ENCODE measurements at places on chromosomes 5 and 9. TPM values are rescaled to one million over a fixed set of nuclear protein-coding genes. Genes with fewer than 3 reads are reported as not detected.

DNA sequence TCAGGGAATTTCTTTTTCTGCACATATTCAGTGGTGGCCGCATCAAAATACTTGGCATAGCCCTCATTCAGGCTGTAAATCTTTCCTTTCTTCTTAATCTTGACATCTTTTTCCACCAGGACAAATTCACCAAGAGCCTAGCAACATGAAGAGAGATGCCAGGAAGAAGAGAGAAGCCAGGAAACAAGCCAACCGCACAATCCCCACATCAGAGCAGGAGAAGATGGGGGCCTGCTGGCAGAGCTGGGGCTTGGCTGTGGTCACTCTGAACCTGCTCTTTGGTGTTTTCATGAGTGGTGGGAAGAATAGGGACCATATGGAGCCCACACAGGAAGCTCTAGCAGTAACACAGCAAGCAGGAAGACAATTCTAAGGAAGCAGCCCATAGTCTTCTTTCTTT is 12.4 kb downstream of the PCAT7 start:
- H3K4me3 ChIP-seq, result no peak overlapping the region
- H3K36me3 ChIP-seq, result no peaks in the 10 kb centered on the region
- H3K27me3 ChIP-seq, result no peaks in the 10 kb centered on the region

- H3K27me3 ChIP-seq, result no peaks in the 10 kb centered on the region
- no peak for DNase-seq
- no peaks in the 10 kb centered on the region for H3K4me1 ChIP-seq
- H3K27ac ChIP-seq, result no peak overlapping the region
Measured at GRCh38 chr5:139210585-139210984, 12.4 kb upstream of the SIL1 start.

DNA sequence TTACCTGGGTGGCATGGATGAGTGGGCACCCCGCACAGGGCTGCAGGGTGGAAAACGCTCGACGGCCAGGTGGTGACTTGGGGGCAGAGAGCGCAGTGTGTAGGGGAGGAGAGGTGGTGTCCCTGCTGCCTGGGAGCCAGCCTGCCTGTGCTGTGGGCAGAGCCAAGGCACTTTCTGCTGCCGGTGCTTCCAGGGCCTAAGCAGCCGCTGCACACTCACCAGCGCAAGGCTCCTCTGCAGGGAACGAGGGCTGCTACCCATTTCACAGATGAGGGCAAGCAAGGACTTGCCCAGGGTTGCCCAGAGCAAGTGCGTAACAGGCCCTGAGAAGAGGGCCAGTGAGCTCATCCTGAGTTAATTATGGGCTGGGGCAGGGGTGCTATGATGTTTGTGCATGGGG is 62.5 kb downstream of the CRB2 start:
- no peak for DNase-seq
- H3K36me3 ChIP-seq, result peaks cover 20% of the 10 kb centered on the region
- H3K4me1 ChIP-seq, result no peaks in the 10 kb centered on the region
- no peaks in the 10 kb centered on the region for H3K27me3 ChIP-seq
- H3K27ac ChIP-seq, result no peak overlapping the region
- H3K4me3 ChIP-seq, result no peak overlapping the region

DNA sequence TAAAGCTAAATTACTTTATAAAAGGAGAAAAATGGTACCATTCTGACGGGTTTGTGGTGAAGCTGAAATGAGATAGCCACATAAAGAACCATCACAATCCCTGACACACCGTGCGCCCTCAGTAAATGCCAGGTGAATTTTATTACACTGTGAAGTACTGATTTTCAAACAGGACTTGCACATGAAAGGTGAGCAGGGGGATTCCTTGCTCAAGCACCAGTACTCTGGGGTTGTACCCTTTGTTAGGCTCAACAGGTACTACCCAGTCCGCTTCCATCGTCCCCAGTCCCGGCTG is 419 bp upstream of the RABGAP1 start:
- DNase-seq, result no peak
- H3K4me1 ChIP-seq, result peaks cover 6% of the 10 kb centered on the region
- H3K4me3 ChIP-seq, result no peak overlapping the region
- H3K27me3 ChIP-seq, result no peaks in the 10 kb centered on the region
- H3K27ac ChIP-seq, result peak overlapping the region; percentile 90
- no peaks in the 10 kb centered on the region for H3K36me3 ChIP-seq

- no peak for DNase-seq
- H3K4me3 ChIP-seq, result no peak overlapping the region
- no peak overlapping the region for H3K27ac ChIP-seq
- H3K36me3 ChIP-seq, result no peaks in the 10 kb centered on the region
Measured at GRCh38 chr9:120177121-120177520, 402.8 kb downstream of the CDK5RAP2 start.

DNA sequence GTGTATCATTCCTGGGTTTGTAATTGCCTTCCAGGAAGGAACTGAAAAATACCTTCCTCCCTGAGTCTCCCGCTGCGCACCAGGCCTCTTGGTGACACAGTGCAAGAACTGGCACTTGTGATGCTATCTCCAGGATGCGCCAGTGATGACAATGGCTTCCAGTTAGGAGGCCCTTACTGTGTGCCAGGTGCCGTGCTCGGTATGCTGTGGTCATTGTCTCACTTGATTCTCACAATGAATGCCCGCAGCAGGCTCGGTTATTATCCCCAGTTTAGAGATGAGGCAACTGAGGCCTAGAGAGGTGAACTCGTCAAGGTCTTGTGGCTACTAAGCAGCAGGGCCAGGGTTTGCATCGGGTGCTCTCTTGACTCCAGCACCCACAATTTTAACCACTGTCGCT is 31.5 kb upstream of the SLC2A8 start:
- peaks cover 52% of the 10 kb centered on the region for H3K36me3 ChIP-seq
- H3K27ac ChIP-seq, result no peak overlapping the region

- H3K27me3 ChIP-seq, result no peaks in the 10 kb centered on the region
- H3K27ac ChIP-seq, result no peak overlapping the region
- no peaks in the 10 kb centered on the region for H3K36me3 ChIP-seq
Measured at GRCh38 chr9:99753436-99753835, 68.2 kb upstream of the NR4A3 start.

DNA sequence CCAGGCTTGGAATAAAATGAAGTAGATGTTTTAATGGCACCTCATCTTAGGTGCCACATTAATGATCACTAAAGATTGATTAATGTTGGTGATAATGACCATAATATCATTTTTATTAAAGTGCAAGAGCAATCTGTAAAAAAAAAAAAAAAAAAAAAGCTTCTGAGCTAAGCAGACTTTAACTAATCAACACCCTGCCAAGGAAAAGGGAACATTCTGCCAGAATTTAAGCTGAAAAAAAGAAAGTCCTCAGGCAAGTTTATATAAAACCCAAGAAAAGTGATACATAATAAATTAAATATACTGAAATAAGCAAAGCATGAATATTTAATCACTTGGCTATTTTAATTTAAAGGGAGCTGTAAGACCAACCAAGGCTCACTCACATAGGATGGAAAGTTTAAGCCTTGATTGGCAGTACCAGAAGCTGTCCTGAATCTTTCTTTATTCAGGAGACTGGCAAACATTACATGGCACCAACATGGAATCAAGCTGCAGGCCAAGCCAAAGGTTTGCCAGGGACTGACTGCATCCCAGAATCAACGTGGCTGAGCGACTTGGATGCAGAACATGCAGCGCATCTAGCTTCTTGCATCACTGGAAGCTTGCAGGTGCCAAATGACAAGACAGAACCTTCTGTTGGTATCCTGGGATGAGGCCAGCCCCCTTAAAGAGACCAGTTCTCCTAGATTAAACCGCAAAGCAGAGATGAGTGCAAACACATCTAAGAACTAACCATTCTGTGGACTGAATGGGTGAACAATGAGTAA is 413.6 kb downstream of the ENC1 start:
- no peak for DNase-seq
- no peaks in the 10 kb centered on the region for H3K36me3 ChIP-seq
- H3K4me1 ChIP-seq, result no peaks in the 10 kb centered on the region
- H3K27me3 ChIP-seq, result no peaks in the 10 kb centered on the region

- H3K27ac ChIP-seq, result peak overlapping the region; percentile 42
- no peak for DNase-seq
- no peaks in the 10 kb centered on the region for H3K27me3 ChIP-seq
- no peak overlapping the region for H3K4me3 ChIP-seq
Measured at GRCh38 chr9:7376833-7377232, 422.7 kb downstream of the DMAC1 start.

DNA sequence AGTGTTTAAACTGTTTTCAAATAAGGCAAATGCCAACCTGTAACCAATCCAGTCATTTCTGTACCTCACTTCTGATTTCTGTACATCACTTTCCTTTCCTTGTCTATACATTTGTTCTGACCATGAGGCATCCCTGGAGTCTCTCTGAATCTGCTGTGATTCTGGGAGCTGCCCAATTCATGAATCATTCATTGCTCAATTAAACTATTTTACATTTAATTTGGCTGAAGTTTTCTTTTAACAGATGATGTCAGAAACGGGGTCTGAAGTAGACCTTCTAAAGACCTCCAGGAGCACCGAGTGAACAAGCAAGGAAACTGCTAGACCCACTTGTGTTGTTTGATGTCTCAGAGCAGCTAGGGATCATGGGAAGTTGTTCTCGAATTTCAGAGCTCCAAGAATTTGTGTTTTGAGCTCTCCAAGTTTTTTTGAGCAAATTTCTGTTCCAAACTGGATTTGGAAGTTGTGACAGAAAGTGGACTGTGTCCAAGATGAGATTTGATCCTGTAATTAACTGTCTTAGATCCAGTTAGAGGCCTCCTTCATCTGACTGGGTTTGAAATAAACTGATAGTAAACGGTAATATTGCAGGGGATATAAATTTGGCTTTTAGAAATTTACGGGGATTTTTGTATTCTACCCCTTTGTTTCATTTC is 490.8 kb upstream of the ST8SIA4 start:
- no peak overlapping the region for H3K4me3 ChIP-seq
- no peaks in the 10 kb centered on the region for H3K27me3 ChIP-seq
- H3K4me1 ChIP-seq, result no peaks in the 10 kb centered on the region
- DNase-seq, result no peak
- no peak overlapping the region for H3K27ac ChIP-seq

DNA sequence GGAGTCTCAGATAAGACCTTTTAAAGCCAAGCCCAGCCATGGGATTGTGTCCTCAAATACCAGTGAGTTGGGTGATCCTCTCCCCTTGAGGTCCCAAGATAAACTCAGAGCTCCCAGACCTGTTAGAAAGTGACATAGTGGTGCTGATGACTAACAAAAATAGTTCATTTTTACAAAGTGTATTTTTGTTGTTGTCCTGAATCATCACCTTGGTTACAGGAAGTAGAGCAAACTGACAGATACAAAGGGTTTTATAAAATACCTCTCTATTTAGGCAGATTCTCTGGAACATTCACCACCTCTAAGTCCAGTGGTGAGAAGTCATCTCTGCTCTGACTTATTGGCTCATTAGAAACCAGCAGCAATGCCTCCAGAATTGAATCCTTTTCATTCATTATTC is 259.3 kb downstream of the CEMIP2 start:
- DNase-seq, result no peak
- no peaks in the 10 kb centered on the region for H3K27me3 ChIP-seq
- no peak overlapping the region for H3K27ac ChIP-seq
- no peak overlapping the region for H3K4me3 ChIP-seq

GRCh38 chr9:136700304-136700703 is 12.1 kb upstream of the DIPK1B start:
- H3K36me3 ChIP-seq, result no peaks in the 10 kb centered on the region
- no peak overlapping the region for H3K27ac ChIP-seq
- H3K4me3 ChIP-seq, result no peak overlapping the region
- H3K4me1 ChIP-seq, result no peaks in the 10 kb centered on the region

DNA sequence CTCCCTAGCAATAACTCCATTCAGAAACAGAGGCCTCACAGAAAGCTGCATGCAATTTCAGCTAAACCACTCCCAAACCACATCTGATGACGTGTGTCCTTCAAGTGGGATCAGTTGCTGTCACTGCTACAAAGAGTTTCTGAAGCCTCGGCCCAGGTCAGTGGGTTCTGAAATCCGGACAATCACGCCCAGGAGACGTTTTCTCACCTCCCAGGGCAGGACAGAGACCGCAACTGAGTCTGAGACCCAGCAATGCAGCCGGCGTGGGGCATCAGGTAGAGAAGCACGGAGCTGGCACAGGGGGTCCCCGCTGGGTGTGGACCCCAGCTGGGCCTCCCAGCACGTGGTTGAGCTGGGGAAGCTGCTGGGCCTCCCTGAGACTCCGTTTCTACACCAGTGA is 2.6 kb upstream of the UBE2QL1 start:
- no peaks in the 10 kb centered on the region for H3K36me3 ChIP-seq
- no peaks in the 10 kb centered on the region for H3K27me3 ChIP-seq
- no peak for DNase-seq
- H3K4me3 ChIP-seq, result no peak overlapping the region
- H3K27ac ChIP-seq, result no peak overlapping the region
- no peaks in the 10 kb centered on the region for H3K4me1 ChIP-seq

DNA sequence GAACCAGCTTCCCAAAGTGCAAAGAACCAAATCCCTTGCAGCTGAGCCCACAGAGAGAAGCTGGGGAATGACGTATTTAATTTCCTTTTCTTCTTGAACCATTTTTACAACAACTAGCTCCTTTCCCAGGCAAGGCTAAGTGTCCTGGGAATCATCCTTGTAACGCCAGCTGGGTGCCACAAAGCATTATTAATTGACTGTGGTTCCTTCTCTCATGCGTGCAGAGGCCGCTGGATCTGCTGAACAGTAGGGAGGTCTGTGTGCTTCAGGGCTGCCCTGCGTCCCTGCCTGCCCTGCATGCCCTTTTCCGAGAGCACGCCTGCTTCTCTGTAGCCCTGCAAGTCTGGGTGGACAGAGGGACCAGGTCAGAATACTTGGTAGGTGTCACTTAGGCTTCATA is 124.1 kb upstream of the OTULINL start:
- H3K4me1 ChIP-seq, result no peaks in the 10 kb centered on the region
- no peaks in the 10 kb centered on the region for H3K27me3 ChIP-seq
- H3K4me3 ChIP-seq, result no peak overlapping the region
- H3K36me3 ChIP-seq, result no peaks in the 10 kb centered on the region
- no peak overlapping the region for H3K27ac ChIP-seq

GRCh38 chr9:110814159-110814558 is 145.6 kb downstream of the MUSK start:
- H3K4me1 ChIP-seq, result no peaks in the 10 kb centered on the region
- no peaks in the 10 kb centered on the region for H3K36me3 ChIP-seq
- DNase-seq, result no peak

DNA sequence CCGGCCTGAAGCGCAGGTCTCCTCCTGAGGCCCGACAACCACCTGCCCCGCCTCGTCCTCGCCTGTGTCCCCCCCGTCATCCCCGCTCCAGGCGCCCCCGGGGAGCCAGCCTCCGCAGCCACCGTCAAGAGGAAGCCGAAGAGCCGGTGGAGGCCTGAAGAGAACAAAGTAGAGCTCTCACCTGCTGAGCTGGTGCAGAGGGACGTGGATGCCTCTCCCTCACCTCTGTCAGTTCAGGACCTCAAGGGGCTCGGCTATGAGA is 169.9 kb downstream of the HINT1 start:
- no peak overlapping the region for H3K27ac ChIP-seq
- no peaks in the 10 kb centered on the region for H3K36me3 ChIP-seq
- no peaks in the 10 kb centered on the region for H3K4me1 ChIP-seq
- H3K27me3 ChIP-seq, result no peaks in the 10 kb centered on the region

GRCh38 chr9:136455043-136456002 is 15.7 kb upstream of the INPP5E start:
- no peak overlapping the region for H3K4me3 ChIP-seq
- peaks cover 91% of the 10 kb centered on the region for H3K36me3 ChIP-seq
- no peaks in the 10 kb centered on the region for H3K4me1 ChIP-seq

PGGT1B gene
- total RNA-seq, result 5.4 TPM

KCNT1 gene
- total RNA-seq, result 3.0 TPM

CCDC192 gene
- not detected for total RNA-seq

PCDHA12 gene
- total RNA-seq, result not detected
